ENCODE measurements at places on chromosomes 2 and 18. TPM values are rescaled to one million over a fixed set of nuclear protein-coding genes. Genes with fewer than 3 reads are reported as not detected.

- no peak for DNase-seq
Observed at GRCh38 chr2:188725746-188726360, 248.3 kb upstream of the COL3A1 start.

- no peak for DNase-seq
Observed at GRCh38 chr2:117065912-117066311, 748.6 kb upstream of the DDX18 start.

DNA sequence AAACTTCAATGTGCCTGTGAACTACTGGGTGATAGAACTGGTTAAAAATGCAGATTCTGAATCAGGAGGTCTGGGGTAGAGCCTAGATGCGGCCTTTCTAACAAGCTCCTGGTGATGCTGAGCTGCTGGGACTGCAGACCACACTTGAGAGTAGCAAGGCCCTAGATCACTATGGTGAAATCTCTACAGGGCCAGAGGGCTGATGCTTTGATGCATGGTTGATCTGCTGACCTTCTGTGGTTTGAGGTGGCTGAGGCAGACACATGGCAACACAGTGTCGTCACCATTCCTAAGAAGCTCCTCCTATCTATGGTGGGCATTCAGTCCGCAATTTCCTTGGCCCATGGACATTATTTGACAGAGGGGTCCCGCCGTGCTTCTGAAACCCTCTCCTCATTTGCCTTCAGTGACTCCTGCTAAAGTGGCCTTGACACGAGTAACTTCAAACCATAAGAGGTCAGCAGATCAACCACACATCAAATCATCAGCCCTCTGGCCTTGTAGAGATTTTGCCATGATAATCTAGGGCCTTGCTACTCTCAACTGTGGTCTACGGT is 19.8 kb downstream of the CCDC68 start:
- DNase-seq, result no peak

- no peak for DNase-seq
Observed at GRCh38 chr2:72919414-72920317, 2.3 kb downstream of the EMX1 start.

- DNase-seq, result no peak
Observed at GRCh38 chr2:12219761-12220160, 473.3 kb downstream of the LPIN1 start.

DNA sequence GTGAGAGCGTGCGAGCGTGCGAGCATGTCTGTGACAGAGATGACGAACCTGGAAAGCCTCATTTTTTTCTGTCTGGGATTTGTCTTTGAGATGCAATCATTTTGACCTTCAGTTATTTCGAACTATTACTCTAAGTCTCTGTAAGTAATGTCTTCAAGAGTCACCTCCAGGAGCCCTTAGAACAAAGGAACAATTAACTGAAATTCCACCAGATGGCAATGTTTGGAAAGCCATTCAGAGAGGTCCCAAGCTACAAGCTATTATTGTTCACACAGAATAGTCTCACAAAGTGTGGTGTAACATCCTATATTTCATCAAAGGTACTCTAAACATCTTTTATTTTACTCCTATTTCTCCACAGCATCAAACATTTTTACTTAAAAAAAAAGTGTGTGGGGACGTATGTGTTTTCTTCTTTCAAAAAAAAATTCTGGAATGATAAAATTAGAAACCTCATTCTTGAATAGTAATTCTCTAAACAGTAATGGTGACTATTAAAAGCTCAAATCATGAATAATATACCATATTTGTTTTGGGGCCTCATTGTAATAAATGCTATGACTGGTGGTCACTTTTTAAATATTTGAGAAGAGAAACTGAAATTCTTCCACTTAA is 35.1 kb upstream of the MAPRE2 start:
- no peak for DNase-seq

DNA sequence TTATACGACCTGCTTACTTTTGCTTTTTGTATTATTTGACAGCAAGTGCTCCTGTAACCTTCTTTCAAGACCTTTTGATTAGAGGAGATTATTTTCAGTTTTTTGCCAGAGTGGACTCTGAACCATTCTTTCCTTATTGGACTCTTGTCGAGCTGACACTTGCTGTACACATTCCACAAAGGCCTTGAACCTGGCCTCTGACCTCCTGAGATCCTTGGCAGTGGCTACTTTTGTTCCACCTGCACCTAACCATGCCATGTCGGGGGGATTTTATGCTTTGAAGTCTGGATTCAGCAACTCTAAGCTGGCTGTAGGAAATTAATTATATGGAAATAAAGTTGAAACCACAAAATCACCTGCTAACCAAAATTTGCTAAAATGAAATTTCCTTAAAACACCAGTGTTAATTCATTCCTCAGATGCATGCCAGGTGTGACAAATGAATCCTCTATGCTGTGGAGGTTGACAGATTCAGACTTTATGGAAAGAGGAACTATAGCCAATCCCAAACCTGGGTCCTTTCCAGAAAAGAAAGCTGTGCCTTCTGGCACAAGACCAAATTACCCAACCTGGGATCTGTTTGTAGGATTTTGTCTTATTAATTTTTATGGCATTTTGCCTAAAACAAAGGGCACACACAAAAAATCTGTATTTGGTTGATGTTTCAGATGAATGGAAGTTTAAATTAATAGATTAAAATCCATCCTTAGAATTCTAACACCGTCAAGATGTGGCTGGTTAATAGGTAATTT is 110.4 kb downstream of the CDC42EP3 start:
- DNase-seq, result no peak

- DNase-seq, result no peak
Observed at GRCh38 chr18:63344263-63344662, 22.7 kb downstream of the KDSR start.

- peak; percentile 82 for DNase-seq
Observed at GRCh38 chr18:48975817-48976649, 25.3 kb upstream of the SMAD7 start.

DNA sequence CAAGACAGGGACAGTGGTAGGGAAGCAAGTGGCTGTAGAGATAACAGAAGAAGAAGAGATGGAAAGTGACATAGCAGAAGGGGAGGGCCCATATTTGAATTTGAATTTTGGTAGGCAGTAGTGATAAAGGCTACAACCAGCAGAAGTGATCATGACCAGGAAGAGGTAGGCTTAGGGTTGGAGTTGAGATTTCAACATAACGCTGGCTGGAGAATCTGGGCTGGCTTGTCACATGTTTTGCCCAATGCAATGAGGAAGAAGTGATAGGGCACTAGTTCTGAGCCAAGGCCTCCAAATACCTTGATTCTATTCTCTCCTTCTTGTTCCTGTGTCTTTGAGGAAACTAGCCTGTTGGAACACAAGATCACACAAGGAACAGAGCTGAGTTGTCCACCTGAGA is 69.4 kb downstream of the SCG2 start:
- no peak for DNase-seq

- DNase-seq, result no peak
Observed at GRCh38 chr2:168912466-168912865, 11.4 kb downstream of the G6PC2 start.

GRCh38 chr2:165567273-165567672 is 97.8 kb downstream of the CSRNP3 start:
- DNase-seq, result no peak

DNA sequence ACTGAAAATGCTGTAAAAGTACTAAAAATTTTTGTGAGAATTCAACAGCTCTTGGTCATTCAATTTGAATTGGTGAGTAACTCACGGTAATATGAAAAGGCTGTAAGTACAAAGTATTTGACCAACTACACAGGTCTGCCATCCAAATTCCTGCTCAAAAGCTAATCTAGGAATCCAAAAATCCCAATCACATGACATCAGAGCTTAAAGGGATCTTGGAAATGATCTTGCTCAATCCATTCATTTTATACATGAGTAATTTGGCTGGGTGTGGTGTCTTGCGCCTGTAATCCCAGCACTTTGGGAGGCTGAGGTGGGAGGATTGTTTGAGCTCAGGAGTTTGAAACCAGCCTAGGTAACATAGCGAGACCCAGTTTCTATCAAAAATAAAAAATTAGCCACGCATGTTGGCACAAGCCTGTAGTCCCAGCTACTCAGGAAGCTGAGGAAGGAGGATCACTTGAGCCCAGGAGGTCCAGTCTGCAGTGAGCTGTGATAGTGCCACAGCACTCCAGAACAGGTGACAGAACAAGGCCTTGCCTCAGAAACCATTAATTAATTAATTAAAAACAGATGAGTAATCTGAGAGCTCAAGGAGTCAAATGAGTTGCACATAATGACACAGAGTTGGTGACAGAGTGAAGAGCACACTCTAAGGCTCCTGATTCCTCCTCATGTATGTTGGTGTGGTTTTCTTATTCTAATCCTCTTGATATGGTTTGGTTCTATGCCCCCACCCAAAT is 19.8 kb downstream of the SPIRE1 start:
- DNase-seq, result no peak

DNA sequence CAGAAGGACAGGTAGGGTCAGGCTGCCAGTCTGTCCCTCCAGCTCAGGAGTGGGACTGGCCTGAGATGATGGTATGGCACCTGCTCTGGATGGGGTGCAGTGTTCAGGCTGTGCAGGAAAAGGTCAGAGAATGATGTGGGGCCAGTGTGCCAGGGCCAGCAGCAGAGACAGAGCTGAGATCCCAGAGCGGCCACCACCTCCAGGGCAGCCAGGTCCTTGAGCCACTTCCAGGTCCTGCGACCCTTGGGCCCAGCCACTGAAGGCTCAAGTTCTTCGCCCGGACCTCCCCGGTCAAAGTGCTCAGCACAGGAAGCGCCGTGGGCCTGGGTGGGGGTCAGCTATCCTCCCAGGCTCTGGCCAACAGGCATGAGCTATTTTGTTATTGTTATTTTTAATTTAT is 12.1 kb upstream of the ARMC9 start:
- DNase-seq, result no peak

DNA sequence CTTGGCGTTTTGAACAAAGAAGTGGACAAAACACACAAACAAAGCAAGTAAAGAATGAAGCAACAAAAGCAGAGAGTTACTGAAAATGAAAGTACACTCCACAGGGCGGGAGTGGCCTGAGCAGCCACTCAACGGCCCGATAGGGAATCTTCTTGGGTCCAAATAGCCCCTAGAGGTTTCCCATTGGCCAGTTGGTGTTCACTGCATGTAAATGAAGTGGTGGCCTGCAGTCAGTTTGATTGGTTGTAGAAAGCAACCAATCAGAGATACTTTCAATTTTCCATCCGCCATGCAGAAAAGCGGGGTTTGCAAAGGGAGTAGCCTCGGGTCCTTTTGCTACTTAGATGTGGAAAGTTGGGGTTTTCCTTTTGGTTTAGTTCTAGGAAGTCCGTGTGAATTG is 31.6 kb downstream of the CYBRD1 start:
- DNase-seq, result peak; percentile 40

DNA sequence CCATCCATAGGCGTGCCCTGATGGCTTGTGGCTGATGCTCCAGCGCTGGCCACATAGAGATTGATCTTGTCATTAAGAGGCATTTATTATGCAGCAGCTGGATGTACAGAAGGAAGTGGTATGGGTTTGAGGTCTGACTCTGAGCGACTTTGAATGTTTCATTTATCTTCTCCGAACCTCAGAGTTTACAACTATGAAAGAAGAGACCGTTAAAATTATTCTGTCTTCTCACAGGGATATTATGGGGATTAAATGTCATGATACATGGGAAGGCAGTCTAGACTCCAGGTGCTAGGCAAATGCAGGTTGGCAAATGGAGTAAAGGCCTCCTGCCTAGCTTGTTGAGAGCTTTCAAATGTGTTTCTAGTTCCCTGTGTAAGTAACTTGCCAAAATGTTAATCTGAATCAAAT is 30.3 kb downstream of the MOGAT1 start:
- DNase-seq, result no peak

DNA sequence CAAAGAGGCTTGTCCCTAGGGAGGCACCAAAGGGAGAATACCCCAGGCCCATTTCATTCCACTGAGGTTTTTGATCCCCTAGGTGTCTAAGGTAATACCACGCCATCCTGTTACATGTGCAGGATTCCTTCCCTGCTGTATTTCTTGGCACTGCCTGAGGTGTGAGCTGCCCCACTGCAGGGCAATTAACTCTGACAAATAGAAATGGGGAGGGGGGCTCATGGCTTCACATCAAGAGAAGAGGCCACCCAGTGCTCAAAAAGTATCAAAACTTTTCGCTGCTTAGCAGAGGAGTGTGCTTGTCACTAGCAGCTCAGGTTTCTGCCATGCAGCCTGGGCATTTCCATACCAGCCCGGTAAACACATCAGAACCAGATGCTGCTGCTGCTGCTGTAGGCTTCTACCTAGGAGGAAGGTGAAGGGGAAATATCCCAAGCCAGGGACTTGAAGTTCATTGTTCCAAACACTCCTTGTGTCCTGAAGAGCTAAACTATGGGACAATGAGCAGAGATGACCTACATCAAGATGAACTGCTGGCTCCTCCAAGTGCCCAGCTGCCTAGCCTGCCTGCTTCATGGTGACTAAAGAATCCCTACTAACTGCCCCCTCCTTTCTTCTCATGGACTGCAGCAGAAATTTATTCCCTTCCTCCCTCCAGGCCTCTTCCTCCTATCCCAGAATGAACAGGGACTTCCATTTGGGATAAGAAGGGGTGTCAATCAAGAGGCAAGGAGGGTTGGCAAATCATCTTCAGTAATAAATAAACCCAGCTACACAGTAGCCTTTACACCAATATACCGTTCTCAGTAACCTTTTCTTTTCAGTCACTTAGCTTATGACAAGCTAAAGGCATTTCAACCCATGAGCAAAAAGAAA is 16.4 kb downstream of the POU3F3 start:
- DNase-seq, result no peak

- DNase-seq, result no peak
Observed at GRCh38 chr2:152094014-152094413, 4.8 kb downstream of the CACNB4 start.

GRCh38 chr2:3479430-3480320 is 39.7 kb downstream of the ADI1 start:
- no peak for DNase-seq

- DNase-seq, result peak; percentile 37
Observed at GRCh38 chr2:62344472-62344871, 148.6 kb downstream of the B3GNT2 start.

- DNase-seq, result no peak
Observed at GRCh38 chr2:177554365-177554764, 161.8 kb downstream of the AGPS start.

The ANKRD53 gene
- total RNA-seq, result 1.5 TPM

The MCEE gene
- total RNA-seq, result 24.2 TPM

The VWA3B gene
- not detected for total RNA-seq

The PTPRN gene
- total RNA-seq, result 4.6 TPM

The SERPINB10 gene
- not detected for total RNA-seq

The REG3G gene
- not detected for total RNA-seq

The GMPPA gene
- total RNA-seq, result 35.7 TPM

The UGT1A8 gene
- total RNA-seq, result 0.34 TPM

The SLC4A1AP gene
- total RNA-seq, result 26.6 TPM

The ADAM23 gene
- total RNA-seq, result 0.22 TPM

The SLC40A1 gene
- 117 TPM for total RNA-seq

The MAP4K3 gene
- total RNA-seq, result 60.6 TPM

The ALPP gene
- total RNA-seq, result not detected

The DDX18 gene
- total RNA-seq, result 47.6 TPM

Data from thyroid gland (tissue), 4 donors.